ENCODE measurements at places on chromosomes 12 and 14.

- peak; percentile 37 for DNase-seq
Observed at GRCh38 chr12:89126712-89127111, 225.6 kb downstream of the DUSP6 start.

DNA sequence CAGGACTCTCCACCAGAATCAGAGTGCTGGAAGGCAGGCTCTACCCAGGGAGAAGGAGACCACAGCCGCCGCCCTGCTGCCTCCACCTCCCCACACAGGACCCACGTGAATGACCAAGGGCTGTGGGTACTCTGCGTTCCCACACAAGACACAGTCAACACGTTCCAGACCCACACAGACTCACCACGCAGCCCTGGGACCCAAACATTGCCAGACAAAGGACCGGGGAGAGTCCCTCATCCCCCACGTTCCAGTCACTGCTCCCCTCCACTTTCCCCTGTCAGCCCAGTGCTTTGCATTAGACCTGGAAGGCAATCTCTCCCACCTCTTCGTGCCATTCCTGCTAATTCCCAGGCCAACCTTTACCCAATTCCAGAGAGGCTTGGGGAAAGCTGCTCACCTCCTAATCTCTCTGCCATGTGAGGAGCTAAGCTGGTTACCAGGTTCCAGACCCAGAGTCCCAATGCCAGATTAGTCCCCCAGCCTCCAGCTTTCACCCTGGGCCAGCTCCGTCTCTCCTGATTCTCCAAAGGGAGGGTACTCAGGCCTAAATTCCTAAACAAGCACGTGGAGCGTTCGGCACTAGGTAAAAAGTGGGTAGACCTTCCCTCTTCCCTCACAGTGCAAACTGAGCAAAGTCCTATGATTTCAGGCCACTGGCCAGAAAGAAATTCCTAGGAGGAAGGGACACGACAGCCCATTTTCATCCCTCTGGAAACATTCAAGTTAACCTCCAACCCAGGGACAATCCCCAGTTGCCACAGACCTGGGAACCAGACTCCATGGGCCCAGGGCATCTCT, 4.9 kb downstream of the SLC6A13 start:
- no peak for DNase-seq

DNA sequence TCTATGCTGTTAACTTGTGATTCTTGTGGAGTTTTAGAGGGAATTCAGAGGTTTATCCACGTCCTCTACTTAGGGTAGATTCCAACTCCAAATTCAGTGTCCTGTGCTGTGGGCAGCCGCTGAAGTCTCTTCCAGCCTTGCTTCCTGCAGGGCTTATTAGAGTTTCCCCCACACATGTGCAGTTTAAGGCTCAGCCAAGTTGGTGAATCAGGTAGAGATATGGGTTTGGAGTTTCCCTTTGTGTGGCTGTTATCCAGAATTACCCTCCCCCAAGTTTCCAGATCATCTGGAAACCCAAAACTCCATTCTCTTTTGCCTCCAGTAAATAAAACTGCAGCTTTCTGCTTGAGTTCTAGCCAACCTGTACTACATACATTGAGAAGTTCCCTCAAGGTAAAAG, 853.7 kb downstream of the GALC start:
- DNase-seq, result peak; percentile 17

GRCh38 chr12:67043771-67044170, 225.4 kb upstream of the CAND1 start:
- DNase-seq, result peak; percentile 5

DNA sequence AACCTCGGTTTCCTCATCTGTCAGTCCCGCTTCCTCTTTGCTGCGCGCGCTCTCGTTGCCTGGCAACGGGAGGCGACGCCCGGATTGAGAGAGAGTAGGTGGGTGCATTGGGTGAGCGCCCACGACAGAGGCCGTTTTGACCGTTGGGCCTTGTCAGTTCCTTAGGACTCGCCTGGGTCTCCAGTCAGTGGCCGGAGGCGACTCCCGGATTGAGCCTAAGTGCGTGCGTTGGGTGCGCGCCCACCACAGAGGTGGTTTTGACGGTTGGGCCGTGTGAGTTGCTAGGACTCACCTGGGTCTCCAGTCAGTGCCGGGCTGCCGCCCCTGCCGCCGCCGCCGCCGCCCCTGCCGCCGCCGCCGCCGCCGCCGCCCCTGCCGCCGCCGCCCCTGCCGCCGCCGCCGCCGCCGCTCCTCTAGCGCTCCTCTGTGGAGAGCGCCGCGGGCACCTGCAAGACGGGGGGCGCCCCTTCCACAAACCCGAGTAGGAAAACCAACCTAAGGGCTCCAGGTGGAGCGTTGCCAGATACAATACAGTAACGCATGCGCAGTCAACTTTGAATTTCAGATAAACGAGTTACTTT, 37.2 kb downstream of the APOBEC1 start:
- DNase-seq, result no peak

- no peak for DNase-seq
Observed at GRCh38 chr12:96314723-96315122, 85.5 kb downstream of the CDK17 start.

DNA sequence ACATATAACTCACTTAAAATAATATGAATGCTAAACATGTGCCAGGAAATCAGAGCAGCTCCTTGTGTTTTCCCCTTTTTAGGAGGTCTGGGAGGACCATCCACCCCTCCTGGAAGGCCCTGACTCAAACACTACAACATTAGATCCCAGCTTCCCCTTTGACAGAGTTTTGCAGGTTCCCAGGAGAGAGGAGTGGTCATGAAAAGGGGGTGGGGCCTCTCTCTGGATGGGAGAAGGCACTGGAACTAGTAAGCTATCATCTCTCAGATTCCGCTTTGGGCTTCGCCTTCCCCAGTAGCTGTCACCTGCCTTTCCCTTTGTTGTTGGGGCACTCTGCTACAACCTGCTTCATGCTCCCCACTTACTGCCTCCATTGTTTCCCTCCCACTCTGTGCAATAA, 149.2 kb downstream of the ZFP36L1 start:
- no peak for DNase-seq

GRCh38 chr14:32584079-32584478, 255.0 kb downstream of the AKAP6 start:
- no peak for DNase-seq

DNA sequence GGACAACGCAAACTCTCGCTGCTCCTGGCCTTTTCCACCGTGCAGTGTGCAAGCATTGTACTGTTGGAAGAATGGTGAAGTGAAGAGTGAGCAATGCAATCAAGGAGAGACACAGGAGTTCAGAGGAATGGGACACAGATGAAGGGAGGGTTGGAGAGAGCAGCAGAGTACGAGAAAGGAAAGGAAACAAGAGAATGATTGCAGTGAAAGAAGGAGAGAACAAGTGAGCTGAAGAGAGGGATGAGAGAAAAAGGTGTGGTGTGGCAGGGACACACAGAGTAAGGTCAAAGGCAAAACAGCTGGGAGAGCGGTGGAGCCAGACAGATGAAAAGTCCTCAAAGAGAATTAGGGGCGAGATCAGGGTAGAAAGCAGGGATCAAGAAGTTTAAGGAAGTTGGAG, 13.0 kb downstream of the CACNB3 start:
- DNase-seq, result no peak

DNA sequence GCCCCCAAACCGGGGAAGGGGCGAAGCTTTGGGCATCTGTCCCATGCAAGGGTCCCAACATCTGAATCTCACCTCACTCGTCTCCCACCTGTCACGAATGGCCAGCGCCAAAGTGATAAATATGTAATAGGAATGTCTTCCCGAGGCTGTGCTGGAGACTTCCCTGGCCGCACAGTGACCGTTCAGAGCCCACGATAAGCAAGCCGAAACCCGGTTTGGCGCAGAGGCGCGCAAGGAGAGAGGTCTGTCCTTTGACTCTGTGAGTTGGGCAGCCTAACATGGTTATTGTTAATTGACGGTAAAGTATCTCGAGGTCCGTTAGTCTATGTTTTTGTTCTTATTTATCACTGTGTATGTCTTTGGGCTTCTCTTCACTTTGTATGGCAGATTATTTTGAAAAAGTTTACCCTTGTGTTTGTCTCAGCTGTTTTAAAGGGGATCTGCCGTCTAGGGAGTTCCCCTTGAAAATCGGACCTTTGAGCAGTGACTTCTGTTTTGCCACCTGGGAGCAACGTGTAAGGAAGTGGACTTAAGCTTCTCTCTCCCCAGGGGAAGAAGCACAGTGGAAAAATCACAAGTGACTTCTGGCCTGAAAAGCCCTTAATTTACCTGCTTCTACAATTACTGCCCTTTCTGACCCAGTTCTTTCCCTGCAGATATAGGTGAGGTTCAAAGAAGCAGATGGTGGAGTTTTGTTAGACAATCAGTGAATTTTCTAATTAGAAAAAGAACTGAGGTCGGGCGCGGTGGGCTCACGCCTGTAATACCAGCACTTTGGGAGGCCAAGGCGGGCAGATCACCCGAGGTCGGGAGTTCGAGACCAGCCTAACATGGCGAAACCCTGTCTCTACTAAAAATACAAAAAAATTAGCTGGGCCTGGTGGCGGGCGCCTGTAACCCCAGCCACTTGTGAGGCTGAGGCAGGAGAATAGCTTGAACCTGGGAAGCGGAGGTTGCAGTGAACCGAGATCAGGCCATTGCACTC, 1.1 kb upstream of the TM9SF1 start:
- DNase-seq, result no peak

DNA sequence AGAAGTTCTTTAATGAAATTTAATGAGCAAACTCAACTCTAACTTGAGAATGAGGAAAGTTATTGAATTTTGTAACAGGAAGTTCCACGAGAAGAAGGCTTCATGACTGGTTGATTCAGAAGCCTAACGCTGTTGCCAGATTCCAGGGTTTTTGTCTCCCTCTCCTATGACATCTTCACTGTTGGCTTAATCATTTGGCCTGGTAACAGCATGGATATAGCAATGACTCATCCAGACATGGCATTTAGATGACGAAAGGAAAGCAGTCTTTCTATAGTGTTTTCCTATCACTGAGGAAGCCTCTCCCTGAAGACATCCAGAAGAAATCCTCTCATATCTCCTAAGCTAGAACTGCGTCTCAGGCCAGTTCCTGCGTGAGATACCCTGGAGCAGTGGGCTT, 9.4 kb upstream of the KCNA1 start:
- DNase-seq, result peak; percentile 93

- DNase-seq, result no peak
Observed at GRCh38 chr14:51847489-51847796, 13.0 kb upstream of the GNG2 start.

DNA sequence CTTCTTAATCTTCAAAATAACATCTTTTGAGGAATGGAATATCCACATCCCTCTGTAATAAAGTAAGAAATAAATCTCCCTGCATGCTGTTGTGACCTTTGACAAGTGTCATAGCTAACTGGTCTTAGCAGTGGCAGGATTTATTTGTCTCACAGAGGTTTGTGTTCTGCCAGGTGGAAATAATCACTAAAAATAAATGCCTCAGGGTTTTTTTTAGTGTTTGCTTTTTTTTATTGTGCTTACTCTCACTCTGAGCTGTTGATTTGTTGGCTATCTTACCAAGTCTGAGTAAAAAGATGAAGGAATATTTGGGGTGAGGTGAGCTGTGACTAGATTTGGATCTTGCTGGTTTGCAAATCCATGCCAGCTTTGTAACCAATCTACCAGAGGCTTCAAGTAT, 285.4 kb downstream of the ALG10B start:
- DNase-seq, result no peak

- DNase-seq, result no peak
Observed at GRCh38 chr12:5456030-5456429, 24.1 kb downstream of the NTF3 start.

DNA sequence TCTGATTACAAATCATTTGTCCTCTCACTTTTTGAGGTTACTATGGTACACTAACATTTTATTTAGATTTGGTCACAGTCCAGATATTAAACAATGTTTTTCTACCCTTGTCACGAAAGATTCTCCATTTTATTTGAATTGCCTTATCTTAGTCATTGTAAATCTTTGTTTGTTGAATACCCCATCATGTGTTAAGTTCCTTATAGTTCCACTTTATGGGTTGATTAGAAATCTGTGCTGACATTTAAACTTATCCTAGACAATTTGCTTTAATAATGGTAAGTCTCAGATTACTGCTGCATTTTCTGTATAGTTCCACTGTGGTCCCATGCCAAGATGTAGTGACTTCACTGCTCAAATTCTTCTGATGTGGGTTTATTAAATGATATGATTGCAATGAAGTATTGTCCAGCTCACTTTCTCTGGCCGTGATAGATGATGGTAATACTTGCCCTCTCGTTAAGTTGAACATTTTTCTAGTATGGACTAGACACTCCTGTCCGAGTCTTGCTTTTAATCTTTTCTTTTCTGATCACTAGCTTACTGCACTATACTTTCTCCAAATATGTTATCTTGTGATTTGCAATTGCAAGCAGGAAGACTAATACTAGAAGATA, 1107.3 kb downstream of the SLC6A15 start:
- no peak for DNase-seq

DNA sequence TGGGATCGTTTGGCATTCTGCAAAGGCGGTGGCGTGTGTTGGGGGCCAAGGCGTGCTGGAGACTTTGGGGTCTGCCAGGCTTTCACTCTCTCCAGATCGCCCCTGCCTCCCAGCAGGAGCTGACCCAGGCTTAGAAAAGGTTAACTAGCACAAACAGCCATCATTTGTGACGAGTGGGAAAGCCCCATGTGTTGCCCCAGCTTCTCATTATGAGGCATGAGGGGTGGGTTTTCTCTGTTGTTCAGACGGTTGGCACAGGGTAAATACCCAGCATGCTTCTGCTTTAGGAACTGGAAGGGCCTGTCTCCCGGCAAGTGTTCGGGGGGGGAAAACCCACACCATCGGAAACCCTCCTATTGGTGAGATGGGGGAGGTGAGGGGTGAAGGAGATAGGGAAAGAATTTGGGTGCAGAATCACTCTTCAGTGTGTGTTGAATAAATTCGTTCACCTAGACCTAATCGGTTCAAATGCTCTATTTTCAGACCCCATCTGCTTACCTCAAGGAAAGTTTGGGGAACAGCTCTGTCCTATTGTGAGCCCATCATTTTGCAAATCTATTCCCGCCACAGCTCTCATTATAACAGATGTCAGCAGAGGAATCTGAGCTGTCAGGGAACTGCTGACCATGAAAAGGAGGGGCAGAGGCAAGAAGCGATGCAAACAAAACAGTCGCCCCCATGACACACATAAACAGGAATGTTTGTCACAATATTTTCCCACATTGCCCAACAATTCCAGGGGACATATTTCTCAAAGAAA, 34.7 kb upstream of the C12orf42 start:
- no peak for DNase-seq

DNA sequence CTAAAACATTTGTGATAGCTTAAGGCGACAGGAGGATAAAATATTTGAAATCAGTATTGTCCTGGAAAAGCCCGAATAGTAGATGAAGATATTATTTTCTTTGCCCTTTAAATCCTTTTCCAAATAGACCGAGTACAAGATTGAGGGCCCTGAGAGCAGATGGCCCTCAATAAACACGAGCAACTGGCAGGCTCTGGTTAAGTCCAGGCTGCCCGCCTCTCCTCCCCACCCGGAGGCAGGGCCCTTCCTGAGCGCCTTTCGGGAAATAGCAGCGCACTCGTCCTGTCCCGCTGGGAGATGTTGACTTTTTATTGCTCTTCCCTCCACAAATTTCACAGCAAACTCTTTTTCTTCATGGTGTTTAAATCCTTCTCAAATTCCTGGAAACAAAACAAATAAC, 50.8 kb upstream of the MAX start:
- no peak for DNase-seq

DNA sequence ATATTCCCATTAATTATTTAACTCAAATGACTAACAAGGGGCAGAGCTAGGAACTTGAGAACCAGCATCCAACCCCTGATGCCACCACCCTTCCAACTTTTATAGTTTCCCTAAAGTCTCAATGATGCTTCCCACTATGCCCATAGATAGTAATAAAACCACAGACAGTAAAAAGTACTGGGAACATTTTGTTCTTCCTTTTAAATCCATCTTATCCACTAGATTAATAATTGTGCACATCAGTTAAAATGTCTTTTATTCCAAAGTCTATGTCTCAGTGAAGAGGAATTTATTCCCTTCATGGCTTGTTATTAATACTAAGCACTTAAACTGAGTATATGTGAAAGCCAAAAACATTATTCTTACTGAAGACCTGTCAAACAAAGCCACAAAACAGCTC, 45.8 kb downstream of the SINHCAF start:
- DNase-seq, result no peak
